ENCODE measurements at places on chromosomes 13 and 19. TPM values are rescaled to one million over a fixed set of nuclear protein-coding genes. Genes with fewer than 3 reads are reported as not detected.

PNMA8C gene
- total RNA-seq, result 0.12 TPM

TNNI3 gene
- total RNA-seq, result not detected

EFNA2 gene
- total RNA-seq, result not detected

PCDH9 gene
- 3.7 TPM for total RNA-seq

PGLYRP1 gene
- not detected for total RNA-seq

OVOL3 gene
- not detected for total RNA-seq

C19orf81 gene
- total RNA-seq, result 0.69 TPM

ZNF491 gene
- total RNA-seq, result 1.2 TPM

PSG1 gene
- not detected for total RNA-seq

ZNF880 gene
- 12.4 TPM for total RNA-seq

Data from pancreas (tissue), 10 donors.